ENCODE measurements at places on chromosomes 1 and 21.
A peak's percentile ranks its signal among the peaks of the same experiment; 100 is the strongest.

DNA sequence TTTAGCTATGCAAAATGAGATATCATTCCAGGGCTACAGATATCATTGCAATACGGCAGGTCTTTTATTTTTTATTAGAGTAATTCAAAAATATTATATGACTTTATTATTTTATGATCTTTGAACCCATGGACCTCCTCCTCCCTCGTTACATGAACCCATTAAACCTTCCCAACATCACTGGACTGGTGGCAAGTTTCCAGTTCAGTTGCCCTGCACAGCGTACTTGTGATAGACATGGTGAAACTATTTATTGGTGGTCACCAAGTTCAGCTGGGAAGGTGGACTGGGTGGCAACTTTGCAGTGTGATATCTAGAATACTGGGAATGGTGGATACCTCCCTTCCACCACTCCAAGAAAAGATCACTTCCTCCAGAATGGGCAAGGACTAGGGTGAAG lies 52.5 kb downstream of the SLC30A10 start:
- DNase-seq, result no peak

GRCh38 chr1:64498325-64498724 lies 28.4 kb downstream of the CACHD1 start:
- DNase-seq, result no peak

DNA sequence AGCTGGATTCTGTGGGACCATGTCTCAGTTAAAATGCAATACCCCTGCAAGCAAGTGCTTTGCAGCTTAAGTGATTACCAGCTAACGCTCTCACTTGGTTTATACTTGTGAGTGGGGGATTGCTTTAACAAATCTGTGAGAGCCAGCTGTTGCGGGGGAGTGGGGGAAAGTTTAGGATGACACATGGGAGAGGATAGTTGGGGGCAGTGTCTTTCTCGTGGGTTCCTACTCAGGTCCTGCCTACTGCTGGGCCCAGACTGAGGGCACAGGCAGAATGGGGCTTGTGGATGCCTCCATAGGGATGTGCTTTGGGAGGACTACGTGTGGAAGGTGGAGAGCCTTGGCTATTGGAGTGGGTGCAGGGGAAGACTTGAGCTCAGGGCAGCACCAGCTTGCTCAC lies 60.1 kb downstream of the ELK4 start:
- DNase-seq, result no peak

DNA sequence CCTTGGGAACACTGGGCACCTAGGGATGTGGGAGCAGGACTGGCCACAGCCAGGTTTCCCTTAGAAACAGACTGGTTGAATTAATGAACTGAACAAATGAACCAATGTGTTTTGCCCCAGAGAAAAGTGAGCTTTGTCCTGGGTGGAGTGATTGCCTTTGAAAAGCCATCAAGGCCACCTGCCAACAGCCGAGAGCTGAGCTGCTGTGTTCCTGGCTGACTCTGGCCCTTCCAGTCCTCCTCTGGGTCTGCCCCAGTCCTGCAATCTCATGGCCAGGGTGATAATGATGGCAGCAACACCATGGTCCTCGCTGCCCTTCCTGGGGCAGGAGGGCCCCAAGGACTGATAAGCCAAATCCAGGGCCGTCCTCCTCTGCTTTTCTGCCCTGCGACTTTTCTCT lies 18.2 kb upstream of the GJA9 start:
- no peak for DNase-seq

DNA sequence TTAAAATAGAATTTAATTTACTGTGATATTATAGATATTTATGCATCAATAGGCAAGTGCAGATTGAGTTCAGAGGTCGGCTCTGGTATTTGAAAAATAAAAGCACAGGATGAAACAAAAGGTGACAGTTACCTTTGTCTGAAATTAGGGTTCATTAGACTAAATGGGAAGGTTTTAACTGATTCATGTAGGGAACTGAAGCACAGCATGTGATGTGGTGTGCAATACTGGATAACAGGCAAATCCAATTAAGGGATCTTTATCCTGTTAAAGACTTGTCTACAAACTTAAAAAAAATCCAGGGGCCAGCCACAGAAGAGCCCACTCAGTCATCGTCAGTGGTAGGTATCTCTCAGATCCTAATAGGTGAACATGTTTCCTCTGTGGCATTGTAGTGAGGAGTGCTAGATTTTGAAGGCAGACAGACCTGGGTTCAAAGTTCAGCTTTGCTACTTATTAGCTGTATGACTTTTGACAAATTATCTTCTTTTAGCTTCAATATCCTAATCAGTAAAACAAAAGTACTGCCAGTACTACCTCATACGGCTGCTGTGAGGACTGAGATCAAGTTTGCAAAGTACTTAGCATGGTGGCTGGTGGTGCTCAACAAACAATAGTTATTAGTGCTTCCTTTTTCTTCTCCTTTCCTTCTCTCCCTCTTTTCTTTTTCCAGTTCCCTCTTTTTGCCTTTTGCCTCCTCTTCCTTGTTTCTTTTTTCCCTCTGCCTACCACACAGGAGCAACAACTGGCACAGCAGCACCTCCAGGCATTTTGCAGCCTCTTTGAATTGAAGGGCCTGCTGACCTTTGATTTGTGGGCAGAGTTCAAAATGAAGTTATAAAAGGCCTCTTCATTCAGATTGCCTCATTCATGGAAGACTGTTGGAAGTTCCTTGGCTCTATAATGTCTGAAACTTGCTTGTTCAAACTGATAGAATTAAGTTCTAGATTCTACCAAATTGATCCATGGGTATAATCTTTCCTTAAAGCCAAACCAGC lies 44.9 kb upstream of the FOXD3 start:
- DNase-seq, result no peak

DNA sequence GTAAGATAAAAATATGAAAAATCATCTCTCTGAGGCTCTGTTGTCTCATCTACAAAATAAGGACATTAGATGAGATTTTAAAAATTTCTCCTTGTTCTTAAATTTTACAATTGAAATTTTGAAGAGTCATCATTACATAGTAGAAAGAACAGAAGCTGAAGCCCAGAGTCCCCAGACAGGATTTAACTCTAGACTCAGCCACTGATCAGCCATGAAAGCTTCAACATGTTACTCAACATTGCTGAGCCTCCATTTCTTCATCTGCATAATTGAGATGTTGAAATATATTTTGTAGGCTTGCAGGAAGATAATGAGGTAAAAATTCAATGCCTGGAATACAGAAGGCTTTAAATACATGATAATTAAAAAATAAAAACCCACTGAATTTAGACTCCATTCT lies 633.3 kb downstream of the LMO4 start:
- DNase-seq, result no peak

GRCh38 chr1:225446595-225446960 lies 18.7 kb upstream of the LBR start:
- no peak for DNase-seq

GRCh38 chr1:11638121-11638520 lies 16.1 kb downstream of the FBXO2 start:
- no peak for DNase-seq

DNA sequence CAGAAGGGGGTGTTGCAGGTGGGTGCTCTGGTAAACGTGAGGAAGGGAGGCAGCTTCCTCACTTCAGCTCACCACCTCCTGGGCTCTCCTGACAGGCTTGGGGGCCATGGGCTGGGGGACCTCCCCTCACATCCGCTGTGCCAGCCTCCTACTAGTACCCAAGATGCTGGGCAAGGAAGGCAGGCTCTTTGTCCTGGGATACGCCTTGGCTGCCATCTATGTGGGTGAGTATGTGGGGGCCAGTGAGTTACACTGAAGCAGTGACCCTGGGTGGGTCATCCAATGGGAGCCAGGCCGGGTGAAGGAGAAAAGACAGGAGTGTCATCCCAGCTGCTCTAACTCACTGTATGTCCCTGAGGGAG lies 5.7 kb downstream of the DCST1 start:
- no peak for DNase-seq

- DNase-seq, result no peak
These were observed 6.8 kb downstream of the LAPTM5 start for GRCh38 chr1:30750731-30751291.

DNA sequence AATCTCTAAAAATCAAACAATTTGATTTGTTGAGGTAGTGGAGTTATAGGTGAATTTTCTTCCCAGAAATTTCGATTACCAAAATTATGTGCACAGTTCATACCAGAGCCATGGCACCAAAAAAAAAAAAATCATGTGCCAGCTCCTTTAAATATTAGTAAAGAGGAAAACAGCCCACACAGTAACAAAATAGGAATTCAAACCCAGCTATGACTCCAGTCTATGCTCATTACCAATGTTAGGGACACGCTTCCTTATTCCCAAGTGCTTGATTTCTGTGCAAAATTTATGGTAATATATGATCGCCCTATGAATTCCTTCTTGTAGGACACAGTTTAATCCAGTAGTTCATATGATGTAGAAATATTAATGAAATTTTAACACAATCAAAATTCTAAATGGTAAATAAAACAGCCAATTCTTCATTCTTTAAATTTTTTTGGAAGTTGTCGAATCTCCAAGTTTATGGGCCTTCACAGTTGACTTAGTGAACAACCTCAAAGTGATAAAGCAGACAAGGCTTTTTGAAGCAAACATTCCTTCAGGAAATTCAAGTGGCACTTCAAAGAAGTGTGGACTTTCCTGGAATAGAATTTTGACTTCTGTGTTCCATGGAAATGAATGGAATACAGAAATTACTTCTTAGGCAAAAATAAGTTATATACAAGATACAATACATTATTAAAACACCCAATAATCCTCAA lies 1.9 kb downstream of the TOR1AIP2 start:
- DNase-seq, result no peak

GRCh38 chr1:233057836-233058235 lies 107.4 kb downstream of the NTPCR start:
- DNase-seq, result no peak

DNA sequence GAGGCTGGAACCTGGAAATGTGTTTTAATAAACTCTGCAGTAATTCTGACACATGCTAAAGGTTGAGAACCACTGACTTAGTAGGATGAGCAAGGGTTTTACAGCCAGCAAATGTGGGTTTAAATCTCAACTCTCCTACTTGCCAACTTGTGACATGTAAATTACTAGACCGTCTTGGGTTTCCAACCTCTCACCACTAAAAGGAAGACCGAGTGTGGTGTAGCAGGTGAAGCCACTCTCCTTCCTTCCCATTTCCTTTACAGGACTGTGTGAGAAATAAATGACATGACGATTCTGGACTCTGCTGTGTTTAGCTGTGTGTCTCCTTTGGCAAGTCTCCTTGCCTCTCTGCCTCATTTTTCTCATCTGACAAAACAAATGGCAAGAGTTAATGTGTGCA lies 49.5 kb upstream of the DNAJC6 start:
- no peak for DNase-seq

DNA sequence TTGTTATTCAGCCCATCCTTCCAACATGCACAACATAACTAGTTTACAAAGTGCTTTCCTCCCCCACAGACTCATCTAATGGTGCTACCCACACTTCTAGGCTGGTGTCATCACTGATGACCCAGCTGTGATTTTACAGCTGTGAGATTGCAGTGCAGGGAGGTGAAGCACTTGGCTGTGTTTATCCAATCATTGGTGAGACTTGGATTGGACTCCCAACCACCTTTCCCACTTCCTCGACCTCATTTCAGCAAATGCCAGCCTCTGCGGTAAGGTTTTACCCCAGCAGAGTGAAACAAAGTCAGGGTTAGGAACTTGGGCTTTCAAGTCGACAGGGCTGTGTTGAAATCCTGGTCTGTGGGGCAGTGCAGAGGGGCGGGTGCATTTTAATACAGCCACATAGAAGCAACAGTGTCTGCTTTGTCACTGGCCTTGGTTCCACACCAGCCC lies 22.1 kb downstream of the ECHDC2 start:
- DNase-seq, result no peak

GRCh38 chr1:108962681-108963051 lies 618 bp downstream of the CLCC1 start:
- no peak for DNase-seq

GRCh38 chr1:41274752-41275545 lies 32.8 kb upstream of the SCMH1 start:
- DNase-seq, result peak; percentile 60

DNA sequence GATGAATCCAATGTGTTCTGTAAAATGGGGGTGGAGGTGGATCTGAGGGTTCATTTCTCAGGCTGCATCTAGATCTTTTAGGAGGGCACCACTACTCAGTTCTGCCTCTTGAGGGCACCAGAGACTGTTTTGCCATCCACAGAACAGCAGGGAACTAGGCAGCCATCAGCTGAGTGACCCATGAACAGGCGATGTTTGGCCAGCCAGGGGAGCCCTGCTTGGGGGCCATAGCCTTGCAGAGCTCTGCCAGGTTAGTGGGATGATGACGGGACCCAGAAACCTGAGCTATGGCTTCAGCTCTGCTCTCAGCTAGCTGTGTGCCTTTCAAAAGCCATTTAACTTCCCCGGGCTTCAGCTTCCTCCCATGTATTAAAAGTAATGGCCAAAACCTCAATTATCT lies 13.4 kb upstream of the NOS1AP start:
- DNase-seq, result peak; percentile 88

DNA sequence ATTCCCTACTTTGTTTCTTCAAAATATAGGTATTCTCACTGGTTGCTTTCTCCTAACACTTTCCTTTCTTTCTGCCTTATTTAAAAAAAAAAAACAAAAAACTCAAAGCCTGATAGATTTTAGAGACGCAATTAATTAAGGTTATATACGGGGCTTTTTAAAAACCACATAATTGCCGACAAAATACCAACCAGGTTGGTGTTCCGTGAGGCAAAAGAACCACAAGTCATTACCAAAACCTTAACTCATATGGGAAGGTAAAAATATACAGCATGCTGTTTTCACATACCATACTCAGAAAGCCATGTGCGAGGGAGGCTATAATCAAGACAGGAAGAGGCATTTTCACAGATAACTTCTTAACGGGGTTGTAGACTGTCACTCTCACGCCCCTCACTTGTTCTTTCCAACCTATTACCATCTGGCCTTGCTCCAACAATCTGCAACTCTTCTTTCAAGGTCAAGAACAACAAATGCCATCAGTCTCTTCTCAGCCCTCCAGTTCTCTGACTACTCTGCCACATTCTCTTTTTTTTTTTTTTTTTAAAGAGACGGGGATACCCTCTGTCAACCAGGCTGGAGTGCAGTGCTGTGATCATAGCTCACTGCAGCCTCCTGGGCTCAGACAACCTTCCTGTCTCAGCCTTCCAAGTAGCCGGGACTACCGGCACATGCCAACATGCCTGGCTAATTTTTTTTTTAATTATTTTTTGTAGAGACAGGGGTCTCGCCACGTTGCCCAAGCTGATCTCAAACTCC lies 102.6 kb downstream of the APP start:
- no peak for DNase-seq

GRCh38 chr1:84103197-84103992 lies 40.7 kb upstream of the PRKACB start:
- DNase-seq, result peak; percentile 80

GRCh38 chr1:32876341-32877210 lies 5.9 kb upstream of the FNDC5 start:
- DNase-seq, result peak; percentile 71

GRCh38 chr1:222225316-222225691 lies 322.6 kb downstream of the HHIPL2 start:
- DNase-seq, result no peak
